Spinal cord (tissue), 10 donors: ENCODE measurements at places on chromosomes 12 and 14. TPM values are rescaled to one million over a fixed set of nuclear protein-coding genes. Genes with fewer than 3 reads are reported as not detected.

Gene TMEM253
- 0.72 TPM for total RNA-seq

Gene JAG2
- total RNA-seq = 18.0 TPM

DNA sequence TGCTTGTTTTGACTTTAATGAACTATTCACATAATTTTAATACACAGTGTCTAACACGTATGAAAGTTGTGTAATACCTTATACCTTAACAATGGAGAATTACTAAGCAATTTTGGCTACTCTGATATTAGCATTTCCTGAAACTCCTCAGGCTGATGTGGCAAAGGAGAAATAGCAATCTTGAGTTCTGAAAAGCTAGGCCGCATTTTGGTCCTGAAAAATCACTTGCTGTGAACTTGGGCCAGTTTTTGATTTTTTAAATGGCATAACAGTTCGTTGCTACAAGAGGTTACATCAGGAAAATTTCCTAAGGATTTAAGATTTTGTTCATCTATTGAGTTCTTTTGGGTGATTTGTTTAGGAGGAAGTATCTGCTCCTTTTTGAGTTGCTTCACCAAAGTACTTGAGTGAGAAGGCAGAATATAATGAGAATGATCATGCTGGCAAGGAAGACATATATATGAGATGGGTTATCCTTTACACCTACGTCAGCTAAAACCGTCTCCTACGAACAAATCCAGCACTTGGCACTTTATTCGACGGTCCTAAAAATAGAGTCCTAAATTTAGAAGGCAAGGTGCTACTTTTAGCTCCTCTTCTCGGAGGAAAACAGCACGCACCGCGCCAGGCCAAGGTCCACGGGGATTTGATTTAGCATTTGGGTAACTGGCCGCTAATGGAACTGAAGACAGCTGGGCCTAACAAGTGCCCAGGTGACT is 32.2 kb downstream of the MIA2 start:
- no peak for DNase-seq

GRCh38 chr14:97107080-97107479 is 309.9 kb downstream of the VRK1 start:
- DNase-seq = no peak

Gene ADGRD1
- 13.9 TPM for total RNA-seq

- DNase-seq = no peak
These were observed 278.1 kb upstream of the FAR2 start for GRCh38 chr12:28870839-28871440.

- no peak for DNase-seq
These were observed 11.2 kb downstream of the NUAK1 start for GRCh38 chr12:106127338-106128126.

- no peak for DNase-seq
These were observed 23.0 kb upstream of the ITGA5 start for GRCh38 chr12:54442099-54442498.

DNA sequence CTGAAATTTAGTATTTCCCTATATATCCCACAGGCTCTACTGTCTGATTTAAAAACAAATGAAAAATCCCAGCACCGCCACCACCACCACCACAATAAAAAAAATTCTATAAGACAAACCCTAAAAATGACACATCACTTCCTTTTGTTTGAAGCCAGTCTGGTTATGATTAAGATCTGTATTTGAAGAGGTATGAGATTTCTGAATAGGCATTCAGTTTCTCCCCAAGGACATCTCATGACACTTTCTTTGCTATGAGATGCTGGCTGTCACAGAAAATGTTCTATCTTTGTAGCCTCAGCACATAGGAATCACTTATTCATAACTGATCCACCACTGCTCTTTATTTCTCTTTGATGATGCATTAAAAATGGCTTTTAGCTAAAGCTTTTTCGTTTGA is 1071.0 kb downstream of the SLC6A15 start:
- DNase-seq = no peak

GRCh38 chr14:60893911-60894310 is 87.0 kb downstream of the TRMT5 start:
- DNase-seq = no peak

Gene SERPINA5
- 0.89 TPM for total RNA-seq

Gene EPS8
- 83.3 TPM for total RNA-seq

- no peak for DNase-seq
These were observed 83.3 kb downstream of the ATXN7L3B start for GRCh38 chr12:74620921-74621320.

- DNase-seq = no peak
These were observed 58.3 kb downstream of the TMCC3 start for GRCh38 chr12:94592080-94592479.

GRCh38 chr12:118052324-118053070 is 8.5 kb downstream of the WSB2 start:
- no peak for DNase-seq

Gene CSRP2
- total RNA-seq = 26.8 TPM

Gene SCNN1A
- total RNA-seq = 1.3 TPM

GRCh38 chr12:129727100-129727499 is 176.7 kb downstream of the TMEM132D start:
- DNase-seq = no peak

- no peak for DNase-seq
These were observed 120.2 kb downstream of the SLC16A7 start for GRCh38 chr12:59716043-59716442.

- peak; percentile 83 for DNase-seq
These were observed 157.4 kb upstream of the C14orf180 start for GRCh38 chr14:104421892-104422828.

GRCh38 chr12:54388237-54389133 is 4.0 kb upstream of the ZNF385A start:
- no peak for DNase-seq

Gene CHGA
- 32.2 TPM for total RNA-seq

GRCh38 chr14:100871234-100872186 is 32.0 kb downstream of the RTL1 start:
- no peak for DNase-seq

Gene RPL10L
- total RNA-seq = not detected

- no peak for DNase-seq
These were observed 54.4 kb downstream of the ARL6IP4 start for GRCh38 chr12:123034865-123035264.

DNA sequence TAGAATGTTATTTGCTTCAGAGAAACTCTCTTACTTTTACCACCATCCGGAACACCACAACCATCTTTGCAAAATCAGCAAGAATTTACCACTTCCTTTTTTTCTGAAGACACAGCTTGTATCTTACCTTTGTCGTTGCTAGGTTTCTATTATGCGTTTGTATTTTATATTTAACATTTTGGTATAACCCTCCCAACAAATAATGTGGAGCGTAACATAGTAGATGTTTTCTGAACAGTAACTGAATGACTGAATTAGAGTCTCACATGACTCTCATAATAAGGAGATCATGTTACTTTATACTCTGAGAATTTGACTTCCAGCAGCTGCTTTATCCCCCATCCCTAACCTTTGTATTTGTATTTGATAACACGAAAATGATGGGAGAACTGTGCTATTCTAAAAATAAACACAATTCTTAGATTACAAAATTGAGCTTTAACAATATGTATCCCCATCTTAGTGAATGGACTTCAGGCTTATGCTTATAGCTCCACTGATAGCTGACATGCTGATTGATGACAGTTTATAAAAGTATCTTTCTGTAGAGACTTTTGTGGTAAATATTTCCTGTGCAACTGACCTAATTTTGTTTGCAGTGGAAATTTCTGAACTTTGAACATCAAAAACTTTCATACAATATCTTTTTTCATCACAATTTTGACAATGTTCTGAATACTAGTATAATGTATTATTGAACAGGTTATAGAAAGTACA is 7.9 kb upstream of the KLRB1 start:
- DNase-seq = no peak

GRCh38 chr14:22448035-22448904 is 140.8 kb downstream of the DAD1 start:
- DNase-seq = no peak

- DNase-seq = no peak
These were observed 63.2 kb upstream of the PNMA1 start for GRCh38 chr14:73777420-73777819.

DNA sequence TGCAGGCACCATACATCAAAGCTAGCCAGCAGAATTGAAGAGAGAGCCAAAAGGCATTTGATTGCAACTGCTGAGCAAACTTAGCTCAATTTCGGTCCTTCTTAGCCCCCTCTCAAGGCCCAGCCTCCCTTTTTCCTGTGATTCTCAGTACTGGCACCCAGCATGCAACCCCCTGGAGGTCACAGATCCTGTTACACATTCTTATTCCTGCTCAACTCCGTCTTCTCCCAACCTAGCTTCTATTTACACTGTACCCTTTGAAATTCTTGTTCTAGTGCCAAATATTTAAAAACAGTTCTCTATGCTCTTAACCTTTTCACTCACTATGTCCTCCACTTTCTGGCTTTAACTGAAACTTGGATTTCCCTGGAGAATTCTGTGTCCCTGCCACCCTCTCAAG is 131.3 kb upstream of the CPSF6 start:
- no peak for DNase-seq

Gene VASH1
- total RNA-seq = 26.3 TPM

Gene CCDC198
- total RNA-seq = 11.3 TPM

DNA sequence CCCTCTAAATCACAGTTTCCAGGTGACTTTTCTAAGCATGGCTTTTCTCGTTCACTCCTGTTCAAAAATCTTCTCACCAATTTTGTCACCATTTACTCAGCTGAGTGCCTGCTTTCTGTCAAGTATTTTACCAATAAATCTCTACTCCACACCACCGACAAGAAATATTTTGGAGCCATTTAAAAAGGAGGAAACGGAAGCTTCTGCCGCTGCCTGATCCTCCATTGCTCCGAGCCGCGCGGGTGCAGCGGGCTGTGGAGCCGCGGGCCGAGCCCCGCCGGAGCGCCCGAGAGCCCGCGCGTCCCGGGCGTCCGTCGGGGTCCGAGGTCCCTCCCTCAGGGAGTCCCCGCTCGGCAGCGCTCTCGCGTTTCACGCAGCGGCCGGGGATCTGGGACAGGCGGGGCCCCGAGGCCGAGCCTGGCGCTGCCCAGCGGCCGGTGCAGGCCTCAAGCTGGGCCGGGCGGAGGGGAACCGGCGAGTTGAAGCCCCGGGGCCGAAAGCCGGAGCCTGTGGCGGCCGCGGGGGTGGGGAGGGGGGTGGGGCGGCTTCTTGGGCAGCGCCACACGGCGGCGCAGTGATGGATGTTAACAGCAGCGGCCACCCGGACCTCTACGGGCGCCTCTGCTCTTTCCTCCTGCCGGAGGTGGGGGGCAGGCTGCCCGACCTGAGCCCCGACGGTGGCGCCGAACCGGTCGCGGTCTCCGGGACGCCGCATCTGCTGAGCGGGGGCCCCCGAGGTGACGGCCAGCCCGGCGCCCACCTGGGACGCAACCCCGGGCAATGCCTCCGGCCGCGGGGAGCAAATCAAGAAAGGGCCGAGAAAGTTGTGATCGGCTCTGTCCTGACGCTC is 1.1 kb upstream of the HEBP1 start:
- no peak for DNase-seq

Gene MAP3K9
- 19.1 TPM for total RNA-seq

DNA sequence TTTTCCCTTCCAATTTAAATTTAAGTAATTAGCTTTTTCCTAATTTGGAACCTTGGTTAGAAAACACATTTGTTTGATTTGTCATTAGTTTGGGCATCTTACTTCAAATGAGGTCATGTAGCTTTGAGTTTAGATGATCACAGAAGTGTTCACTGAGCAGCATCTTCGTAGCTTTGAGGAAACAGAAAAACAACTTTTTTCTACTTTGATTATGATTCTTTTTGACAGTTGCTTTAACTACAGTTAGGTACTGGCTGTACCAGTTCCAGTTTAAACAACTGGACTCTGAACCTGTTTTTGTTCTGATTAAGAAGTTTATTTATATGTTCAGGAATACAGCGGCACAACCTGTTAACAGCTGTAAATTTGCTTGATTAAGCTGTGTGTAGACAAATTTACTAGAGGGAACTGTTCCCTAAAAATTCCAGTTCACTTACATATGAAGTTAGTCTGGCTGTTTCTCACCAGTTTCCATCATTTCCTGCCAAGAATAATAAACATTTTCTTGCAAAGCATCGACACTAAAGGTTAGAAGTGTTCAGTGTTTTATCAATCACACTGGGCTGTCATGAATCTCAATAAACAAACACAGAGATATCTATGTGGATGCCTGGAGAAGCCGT is 191.9 kb downstream of the RAD51B start:
- no peak for DNase-seq

DNA sequence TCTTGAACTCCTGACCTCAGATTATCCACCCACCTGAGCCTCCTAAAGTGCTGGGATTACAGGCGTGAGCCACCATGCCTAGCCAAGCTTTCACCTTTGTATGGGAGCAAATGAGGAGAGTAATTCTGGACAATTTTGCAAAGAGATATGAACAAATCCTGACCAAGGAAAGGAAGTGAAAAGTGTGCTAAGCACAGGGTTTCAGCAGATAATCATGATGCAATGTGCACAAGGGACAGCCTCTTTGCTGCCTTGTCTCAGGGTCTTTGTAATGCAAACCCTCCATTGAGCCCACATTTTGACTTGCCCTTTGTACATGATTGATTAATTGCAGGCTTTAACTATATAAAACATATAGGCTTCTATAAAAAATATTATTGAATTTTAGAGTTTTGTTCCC is 9.2 kb upstream of the PYGL start:
- no peak for DNase-seq

DNA sequence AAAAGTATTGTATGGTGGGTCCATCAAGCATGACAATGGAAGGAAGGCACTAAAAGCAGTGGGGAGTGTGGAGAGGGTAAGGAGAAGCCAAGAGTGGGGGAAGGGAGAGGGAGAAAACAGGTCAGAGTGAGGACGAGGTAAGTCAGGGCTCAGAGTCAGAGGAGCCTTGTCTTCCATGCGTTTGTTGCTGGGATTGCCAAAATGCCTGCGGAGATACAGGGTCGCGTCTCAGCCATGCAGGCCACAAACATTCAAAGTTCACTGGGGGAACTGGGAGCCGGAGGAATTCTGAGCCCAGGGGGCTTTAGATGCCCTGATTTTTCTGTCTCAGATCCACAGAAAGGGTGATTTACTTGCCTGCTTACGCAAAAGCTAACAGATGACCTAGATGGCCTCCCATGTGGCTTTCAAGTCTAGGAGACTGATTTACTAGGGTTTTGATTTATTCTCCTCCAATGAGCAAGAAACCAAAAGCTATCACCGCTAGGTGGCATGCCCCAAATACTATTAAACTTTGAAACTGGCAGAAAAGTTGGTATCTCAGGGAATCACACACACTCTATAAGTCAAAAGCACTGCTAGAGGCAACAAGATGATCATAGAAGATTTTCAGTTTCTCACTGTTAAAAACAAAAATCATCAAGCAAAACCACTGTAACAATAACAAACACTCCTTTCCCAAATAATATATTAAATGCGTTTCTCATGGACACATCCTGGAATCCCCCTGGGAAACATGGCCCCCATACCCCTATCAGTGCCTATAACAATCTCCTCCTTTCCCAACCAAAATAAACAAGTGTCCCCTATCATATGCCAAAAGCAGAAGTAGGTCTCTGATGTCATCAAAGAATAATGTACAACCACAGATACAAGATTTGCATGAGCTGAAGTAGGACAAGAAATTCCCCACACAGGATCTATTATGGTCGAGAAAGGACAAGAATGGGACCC is 26.6 kb upstream of the MDM1 start:
- DNase-seq = peak; percentile 36

DNA sequence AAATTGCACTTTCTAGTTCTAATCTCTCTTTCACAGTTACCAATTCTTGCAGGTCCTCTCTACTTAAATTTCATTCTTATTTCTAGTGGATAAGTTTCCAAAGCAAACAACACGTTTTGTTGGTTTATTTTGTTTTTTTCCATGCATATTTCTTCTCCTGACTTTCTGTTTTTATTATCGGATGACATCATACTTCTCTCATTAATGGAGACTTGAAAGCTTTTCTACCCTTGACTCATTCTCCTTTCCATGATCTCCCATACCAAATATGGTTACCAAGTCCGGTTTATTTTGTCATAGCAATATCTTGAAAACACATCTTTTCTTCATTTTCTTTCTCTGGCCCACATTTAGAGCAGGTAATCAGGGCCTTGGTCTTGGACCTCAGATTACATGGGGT is 796.5 kb downstream of the GALC start:
- no peak for DNase-seq
